D721Med (cell line): ENCODE measurements at places on chromosomes 5 and 9.

DNA sequence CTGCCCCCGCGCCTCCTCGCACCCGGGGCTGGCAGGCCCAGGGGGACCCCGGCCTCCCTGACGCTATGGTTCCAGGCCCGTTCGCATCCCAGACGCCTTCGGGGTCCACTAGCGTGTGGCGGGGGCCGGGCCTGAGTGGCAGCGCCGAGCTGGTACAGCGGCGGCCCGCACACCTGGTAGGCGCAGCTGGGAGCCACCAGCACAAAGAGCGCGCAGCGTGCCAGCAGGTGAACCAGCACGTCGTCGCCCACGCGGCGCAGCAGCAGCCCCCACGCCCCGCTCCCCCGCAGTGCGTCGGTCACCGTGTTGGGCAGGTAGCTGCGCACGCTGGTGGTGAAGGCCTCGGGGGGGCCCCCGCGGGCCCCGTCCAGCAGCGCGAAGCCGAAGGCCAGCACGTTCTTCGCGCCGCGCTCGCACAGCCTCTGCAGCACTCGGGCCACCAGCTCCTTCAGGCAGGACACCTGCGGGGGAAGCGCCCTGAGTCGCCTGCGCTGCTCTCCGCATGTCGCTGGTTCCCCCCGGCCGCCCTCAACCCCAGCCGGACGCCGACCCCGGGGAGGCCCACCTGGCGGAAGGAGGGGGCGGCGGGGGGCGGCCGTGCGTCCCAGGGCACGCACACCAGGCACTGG is 548 bp downstream of the TERT start:
- DNase-seq = no peak

GRCh38 chr9:123928533-123929176 is 1.3 kb downstream of the DENND1A start:
- DNase-seq = no peak

DNA sequence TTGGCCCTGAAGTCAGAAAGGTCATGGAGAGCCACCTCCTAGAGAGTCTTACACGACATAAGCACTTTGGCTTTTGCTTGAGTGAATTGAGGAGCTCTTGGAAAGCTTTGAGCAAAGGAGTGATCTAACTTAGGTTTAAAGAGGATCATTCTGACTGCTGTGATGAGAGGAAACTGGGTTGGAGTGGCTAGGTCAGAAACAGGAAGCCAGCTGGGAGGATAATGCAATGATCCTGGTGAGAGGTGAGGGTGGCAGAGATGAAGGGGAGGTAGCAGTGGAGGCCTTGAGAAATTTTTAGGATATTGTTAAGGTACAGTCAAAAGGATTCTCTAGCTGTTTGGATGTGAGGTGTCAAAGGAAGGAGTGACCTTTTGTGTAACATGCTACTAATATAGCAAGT is 32.2 kb upstream of the ROPN1L start:
- no peak for DNase-seq

- DNase-seq = no peak
These were observed 144.4 kb downstream of the KCTD16 start for GRCh38 chr5:144315026-144315425.

DNA sequence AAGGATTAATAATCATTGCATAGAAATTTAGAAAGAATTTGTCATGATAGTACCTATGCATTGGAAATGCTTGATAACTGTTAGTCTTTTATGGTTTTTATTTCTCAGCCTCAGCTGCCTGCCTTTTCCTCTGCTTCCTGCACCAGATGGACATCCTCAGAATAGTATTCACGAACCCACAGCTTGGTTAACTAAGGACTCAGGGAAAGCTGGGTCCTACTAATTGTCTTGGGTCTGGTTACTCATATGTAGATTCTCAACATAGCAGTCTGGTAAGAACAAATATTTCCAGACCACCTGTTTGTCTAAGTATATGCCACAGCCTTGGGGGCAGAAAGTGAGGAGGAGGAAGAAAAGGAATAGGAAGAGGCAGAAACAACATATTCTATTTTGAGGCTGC is 464.5 kb upstream of the SMARCA2 start:
- DNase-seq = no peak

DNA sequence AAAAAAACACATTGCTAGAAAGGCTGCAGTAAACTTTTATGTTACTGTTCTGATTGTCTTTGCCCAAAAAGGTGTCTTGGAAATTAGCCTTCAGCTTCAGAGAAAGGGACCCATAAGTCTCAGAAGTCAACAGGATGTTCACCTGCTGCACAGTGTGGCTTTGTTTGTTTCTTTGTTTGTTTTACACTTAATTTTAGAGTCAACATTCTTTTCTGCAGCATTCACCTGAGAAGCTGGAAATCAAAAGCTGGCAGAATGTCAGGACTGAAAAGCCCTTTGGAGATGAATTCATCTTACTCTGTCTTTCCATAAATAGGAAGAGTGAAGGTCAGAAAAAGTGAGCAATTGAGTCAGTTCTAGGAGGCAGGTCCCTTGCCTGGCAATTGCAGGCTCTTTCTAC is 170.0 kb downstream of the PAPPA start:
- no peak for DNase-seq

GRCh38 chr5:89401012-89401411 is 518.0 kb upstream of the MEF2C start:
- no peak for DNase-seq

DNA sequence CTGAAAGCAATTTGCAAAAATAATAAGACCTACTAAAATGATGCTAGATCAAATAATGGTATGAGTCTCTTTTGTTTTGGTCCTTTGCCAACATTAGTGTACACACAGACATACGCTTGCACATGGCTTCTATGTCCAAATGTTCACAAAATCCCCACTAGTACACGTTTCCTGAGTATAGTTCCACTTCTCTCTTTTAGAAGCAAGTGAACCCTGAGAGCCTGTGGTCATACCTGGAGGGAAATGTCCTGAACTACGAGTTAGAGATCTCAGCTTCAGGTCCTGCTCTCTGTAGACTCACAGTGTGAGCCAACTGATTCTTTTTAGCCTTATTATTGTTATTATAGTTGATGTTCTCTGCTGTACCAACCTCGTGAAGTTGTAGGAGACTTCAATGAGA is 47.3 kb upstream of the ACTBL2 start:
- no peak for DNase-seq

- DNase-seq = no peak
These were observed 72.4 kb downstream of the HABP4 start for GRCh38 chr9:96522366-96522765.

GRCh38 chr9:120845255-120845654 is 2.5 kb upstream of the PSMD5 start:
- DNase-seq = no peak

GRCh38 chr9:37465249-37466036 is at the start of gene ZBTB5:
Gene ZBTB5 (minus strand): TSS chr9:37465450. CDS start chr9:37442551, 22,899 bp downstream.
- peak; percentile 67 for DNase-seq

GRCh38 chr5:142420561-142421227 is 95.9 kb upstream of the SPRY4 start:
- DNase-seq = no peak

- no peak for DNase-seq
These were observed at the start of gene TPM2 for GRCh38 chr9:35689542-35690293. Gene TPM2 (minus strand): TSS chr9:35689925. CDS start chr9:35689817, 108 bp downstream.

- DNase-seq = no peak
These were observed 43.1 kb downstream of the RALGPS1 start for GRCh38 chr9:126957687-126958053.
